ENCODE measurements at places on chromosomes 2 and 18. TPM values are rescaled to one million over a fixed set of nuclear protein-coding genes. Genes with fewer than 3 reads are reported as not detected.

DNA sequence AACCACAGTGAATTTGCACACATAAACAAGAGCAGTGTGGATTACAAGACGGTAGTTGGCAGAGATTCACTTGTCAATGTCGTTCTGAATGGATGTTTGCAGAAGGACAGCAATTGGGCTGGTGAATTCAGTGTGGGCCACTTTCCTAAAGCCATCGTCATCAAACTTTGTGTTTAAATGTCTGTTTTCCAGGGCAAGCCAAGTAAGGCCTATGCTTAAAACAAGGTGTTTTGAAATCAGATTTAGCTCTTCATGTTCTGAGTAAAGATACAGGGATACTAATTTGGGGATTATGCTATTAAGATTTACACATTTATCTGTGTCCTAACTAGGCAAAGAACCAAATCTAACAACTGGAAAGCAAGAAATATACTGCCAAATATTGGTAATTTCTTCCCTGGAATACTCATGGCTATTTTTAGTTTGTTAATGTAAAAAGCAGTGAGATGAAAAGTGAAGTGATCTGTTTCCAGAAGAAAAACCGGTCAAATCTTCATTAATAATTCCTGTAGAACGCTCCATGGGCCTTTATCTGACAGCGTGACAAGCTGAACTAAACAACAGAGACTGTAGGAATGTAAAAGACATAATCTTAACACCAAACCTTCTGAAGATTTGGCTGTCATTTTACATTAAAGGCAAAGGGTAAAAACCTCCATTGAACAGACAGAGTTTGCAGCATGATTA, 175.7 kb downstream of the ICOS start:
- DNase-seq, result no peak

DNA sequence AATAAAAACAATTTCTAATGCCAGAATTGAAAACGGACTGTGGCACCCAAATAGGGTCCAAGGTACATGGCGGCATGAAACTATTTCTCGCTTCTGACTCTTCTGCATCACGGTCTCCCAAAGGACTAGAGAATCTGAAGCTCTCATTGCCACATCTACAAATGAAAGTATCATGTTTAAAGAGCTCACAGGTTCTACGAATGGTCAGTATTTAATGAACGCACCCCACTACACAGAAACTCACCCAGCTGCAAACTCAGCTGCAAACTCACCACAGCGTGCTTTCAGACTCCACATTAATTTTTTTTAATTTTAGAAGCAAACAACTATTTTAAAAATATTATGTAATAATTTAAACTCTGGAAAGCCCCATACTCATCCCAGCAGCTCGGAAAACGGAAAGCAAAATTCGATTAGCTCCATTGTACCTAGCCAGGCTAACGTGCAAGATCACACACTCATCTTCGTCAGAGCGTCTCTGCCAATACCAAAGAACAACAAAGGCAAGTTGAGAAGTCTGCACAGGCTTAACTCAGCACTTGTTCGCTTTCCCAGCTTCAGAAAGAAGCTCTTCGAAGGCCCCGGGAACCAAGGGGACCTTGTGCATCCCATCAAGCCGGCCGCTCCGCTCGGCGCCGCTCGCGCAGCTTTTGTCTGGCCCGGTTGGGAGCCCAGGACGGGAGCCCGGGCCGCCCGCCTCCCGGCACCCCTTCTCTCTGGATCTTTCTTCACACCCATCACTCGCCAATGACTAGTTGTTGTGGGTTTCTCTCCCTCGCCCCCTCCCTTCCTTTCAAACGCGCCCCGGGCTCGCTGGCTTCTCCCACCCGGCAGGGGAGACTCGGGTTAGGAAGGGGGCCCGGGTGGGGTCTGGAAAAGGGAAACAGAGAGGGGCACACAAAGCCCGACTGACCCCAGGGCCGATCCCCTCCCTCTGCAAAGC, 785 bp downstream of the CLASP1 start:
- peak; percentile 65 for DNase-seq

GRCh38 chr18:47809420-47809819, 121.0 kb downstream of the SMAD2 start:
- no peak for DNase-seq

- DNase-seq, result no peak
These were observed 36.0 kb downstream of the SMAD7 start for GRCh38 chr18:48914581-48915251.

GRCh38 chr2:109206569-109207146, 77.7 kb downstream of the SH3RF3 start:
- no peak for DNase-seq

GRCh38 chr18:60406721-60407120, 34.1 kb upstream of the MC4R start:
- DNase-seq, result no peak

DNA sequence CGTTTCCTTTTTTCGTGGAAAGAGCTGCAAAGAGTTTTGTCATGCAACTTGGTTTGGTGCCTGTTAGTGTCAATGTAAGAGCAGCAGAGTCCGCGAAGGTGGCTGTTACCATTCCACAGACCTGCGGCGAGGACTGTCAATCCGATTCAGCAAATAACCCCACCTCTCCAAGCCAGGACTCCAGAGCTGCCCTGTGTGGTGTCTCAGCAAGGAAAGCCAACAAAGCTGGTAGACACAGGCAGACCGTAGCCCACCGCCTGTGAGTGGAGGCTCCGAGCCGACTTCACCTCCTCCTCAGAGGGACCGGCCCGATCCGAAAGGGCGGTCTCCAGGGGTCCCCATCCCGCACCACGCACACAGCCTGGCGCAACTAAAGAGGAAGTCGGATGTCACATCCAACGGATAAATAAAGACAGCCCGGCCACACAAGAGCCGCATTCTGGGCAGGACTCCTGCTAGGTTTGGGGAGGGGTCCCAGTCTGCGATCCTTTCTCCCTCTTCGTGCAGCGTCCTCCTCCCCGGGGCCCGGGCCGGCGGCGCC, 819 bp downstream of the ANKRD44 start:
- peak; percentile 30 for DNase-seq

GRCh38 chr2:110785439-110785838, 53.1 kb downstream of the ACOXL start:
- no peak for DNase-seq

DNA sequence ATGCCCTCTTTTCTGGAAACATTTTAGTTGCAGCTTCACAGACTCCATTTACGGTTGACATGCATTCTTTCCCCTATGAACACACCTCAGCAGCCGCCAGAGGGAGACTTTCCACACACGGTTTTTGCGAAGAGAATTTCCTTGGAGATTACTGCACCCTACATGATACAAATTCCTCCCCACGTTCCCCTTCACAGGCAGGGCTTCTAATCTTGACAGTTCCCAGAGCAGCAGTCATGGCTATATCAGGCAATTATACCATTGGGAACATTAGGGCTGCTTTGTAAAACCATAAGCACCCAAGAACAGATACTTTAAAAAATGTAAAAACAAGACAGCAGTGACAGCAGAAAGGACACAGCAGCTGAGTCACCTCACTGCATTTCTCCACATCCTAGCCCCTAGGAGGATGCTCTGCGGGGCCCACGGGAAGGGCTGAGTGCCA, 253.8 kb downstream of the TGIF1 start:
- peak; percentile 71 for DNase-seq

GRCh38 chr2:75424936-75425619, 135.7 kb downstream of the EVA1A start:
- no peak for DNase-seq

DNA sequence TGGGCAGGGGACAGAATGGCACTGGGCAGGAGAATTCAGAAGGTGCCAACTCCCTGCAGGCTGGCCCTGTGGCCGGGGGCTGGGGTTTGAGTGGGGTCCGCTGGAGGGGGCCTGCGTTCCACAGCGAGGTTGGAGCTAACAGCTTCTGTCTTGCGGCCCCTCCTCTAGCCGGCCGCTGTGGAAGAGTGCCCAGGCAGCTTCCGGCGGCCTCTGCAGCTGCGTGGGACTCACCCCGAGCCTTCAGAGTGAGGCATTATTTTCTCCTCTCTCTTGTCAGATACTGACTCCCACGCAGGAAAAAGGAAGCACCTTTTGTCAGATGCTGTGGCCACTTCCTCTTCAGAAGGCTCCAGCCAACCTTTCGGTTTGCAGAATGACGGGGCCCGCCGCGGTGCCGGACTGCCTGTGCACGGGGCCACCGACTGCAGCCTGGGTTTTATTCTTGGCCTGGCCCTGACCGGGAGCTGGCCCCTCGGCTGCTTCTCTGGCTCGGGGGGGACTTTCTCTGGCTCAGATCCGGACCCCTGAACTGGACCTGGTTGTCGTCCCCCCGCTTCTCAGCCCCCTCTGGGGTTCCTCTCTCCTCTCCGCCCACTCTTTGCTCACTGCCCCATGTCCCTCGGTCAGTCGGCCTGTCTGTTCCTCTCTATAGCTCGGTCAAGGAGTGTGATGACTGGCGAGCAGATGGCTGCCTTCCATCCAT, 40.1 kb downstream of the ARHGAP25 start:
- DNase-seq, result peak; percentile 93

- DNase-seq, result no peak
These were observed 165.1 kb upstream of the NDUFV2 start for GRCh38 chr18:8937160-8938094.

GRCh38 chr2:188449971-188450370, 158.3 kb downstream of the GULP1 start:
- peak; percentile 10 for DNase-seq

DNA sequence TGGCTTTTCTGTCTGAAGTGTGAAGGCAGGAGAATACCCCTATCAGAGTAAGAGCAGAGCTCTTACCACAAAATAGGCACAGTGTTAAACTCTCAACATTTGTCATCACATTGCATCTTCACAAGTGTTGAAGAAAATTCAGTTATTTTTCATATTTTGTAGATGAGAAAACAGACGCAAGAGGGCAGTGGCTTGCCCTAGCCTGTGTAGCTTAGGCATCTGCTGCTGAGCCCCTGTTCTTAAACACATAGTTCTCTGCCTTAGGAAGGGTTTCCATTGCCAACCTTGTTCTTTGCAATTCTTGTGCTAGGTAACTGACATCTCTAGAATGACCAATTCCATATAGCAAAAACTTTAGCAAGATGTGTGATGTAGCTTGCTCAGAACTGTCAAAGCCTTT, 112.7 kb upstream of the RMDN2 start:
- no peak for DNase-seq

DNA sequence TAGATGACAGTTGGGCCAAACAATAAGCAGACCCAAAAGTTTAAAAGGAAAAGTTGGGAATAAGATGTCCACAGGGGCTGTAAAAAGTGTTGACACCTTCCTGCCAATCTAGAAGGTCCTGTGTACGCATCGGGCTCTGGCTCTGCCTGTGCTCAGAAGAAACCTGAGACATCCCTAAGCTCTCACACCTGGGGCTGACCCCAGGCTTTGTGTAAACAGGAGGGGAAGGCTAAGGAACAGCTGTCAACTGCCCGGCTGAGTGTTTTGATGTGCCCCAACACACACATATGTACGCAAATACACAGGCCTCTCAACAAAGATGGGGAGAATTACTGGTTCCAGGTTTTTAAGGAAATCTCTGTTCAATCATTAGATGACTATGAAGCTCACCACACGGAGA, 59.5 kb downstream of the TMEM131 start:
- DNase-seq, result no peak

DNA sequence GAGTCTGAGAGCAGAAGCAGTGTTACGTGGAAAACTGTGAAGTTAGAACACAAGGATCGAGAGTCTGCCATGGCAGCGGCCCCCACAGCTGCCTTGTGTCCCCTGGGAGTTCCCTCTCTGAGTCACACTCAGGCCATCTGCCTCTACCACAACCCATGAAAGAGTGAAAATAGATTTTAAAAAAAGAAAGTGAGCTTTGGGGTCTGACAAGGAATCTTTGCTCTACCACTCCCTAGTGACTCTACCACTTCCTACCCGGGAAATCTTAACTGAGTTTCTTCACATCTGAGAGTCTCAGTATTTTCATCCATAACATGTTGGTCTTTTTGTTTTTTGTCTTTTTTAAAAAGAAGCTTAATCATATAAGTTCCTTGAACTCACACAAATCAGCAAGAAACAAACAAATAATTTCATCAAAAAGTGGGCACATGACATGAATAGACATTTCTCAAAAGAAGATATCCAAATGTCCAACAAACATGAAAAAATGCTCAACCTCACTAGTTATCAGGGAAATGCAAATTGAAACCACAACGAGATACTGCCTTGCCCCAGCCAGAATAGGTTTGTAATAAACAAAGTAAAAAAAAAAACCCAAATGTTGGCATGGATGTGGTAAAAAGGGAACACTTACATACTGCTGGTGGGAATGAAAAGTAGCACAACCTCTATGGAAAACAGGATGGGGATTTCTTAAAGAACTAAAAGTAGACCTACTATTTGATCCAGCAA, 2.4 kb upstream of the MSGN1 start:
- DNase-seq, result no peak

DNA sequence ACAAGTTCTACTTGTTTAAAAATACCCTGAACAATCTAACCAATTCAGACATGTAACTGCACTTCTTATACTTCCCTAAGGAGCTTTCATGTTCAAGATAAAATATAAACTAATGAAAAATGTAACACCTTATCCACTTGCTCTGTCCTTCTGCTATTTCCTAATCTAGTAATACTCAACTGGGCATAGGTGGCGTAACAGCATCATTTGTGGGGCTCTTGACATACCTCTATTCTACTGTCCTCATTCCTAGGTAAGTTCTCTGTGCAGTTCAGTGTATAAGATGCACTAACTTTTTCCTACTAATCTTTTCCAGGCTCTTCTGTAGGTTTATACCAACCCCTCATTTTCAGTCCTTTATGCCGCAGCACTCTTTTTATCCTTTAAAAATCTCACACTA, 36.7 kb downstream of the PRKD3 start:
- DNase-seq, result peak; percentile 24

DNA sequence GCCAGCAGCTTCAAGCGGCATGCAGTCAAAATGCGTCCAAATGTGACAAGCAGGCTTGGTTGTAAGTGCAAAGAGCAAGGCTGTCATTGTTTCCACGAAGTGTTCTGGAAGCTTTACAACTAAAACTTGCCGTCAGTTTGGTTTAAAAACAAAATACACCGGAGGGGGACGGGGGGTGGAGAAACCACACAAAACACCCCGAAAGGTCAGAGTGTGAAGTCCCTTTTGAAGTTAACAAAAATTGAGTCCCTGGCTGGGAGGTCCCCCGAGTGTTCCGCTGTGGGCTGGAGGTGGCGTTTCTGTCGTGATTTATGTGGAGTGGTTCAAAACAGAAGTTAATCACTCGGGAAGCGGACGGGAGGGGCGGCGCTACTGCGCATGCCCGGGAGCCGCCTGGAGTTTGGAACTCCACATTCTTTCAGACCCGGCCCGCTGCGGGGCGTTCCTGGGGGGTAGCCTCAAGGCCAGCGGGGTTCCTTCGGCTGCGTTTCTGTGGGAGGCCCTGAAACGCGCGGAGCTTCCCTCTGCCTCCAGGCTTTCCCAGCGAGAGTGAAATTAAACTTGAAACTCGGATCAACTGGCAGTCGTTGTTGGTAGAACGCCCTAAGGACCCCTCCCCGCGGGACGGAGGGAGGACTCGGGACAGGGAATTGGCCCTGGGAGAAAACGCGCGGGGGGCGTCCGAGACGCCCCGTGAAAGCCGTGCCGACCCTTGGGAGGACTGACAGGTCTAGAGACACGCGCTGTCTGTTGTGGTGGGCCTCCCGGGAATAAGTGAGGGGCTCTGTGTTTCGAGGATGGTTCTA, 1.4 kb downstream of the TGIF1 start:
- DNase-seq, result peak; percentile 94

Gene REG3G
- total RNA-seq, result not detected

Gene CREB1
- 56.2 TPM for total RNA-seq

Gene AQP12A
- total RNA-seq, result not detected

Gene SPC25
- total RNA-seq, result 6.4 TPM

Gene DYSF
- total RNA-seq, result 145 TPM

Gene NAT8
- not detected for total RNA-seq

Gene HOXD13
- total RNA-seq, result under 0.01 TPM

Gene HOXD11
- total RNA-seq, result not detected

Gene RETSAT
- total RNA-seq, result 64.2 TPM

Gene SPTBN1
- total RNA-seq, result 916 TPM

Gene MFSD2B
- total RNA-seq, result under 0.01 TPM

Gene GREB1
- 0.33 TPM for total RNA-seq

Gene CCDC141
- total RNA-seq, result 1.2 TPM

Gene DNAJC5G
- 2.7 TPM for total RNA-seq
